Stimulated activated CD4-positive, alpha-beta T cell treated with anti-CD3 and anti-CD28 coated beads, Interleukin-12 subunit alpha, Interleukin-12 subunit beta, amount 100 ng/mL, for 48 hours (primary cell): ENCODE measurements at places on chromosomes 5 and 9.

DNA sequence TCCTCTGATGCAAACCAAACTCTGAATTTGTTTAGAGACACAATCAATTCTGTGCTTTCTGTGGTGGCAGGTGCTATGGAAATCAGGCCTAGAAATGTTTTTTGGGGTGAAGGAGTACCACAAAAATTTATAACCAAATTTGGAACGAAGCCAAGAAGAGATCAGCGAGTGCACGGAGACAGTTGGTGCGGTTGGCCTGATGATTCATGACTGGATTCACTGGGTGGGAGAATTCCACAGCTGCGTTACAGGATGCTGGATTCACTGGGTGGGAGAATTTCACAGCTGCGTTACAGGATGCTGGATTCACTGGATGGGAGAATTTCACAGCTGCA lies 135.6 kb upstream of the IRX4 start:
- no peak for DNase-seq

GRCh38 chr5:123382252-123382651 lies 41.0 kb downstream of the CEP120 start:
- DNase-seq = no peak

- no peak for DNase-seq
Measured at GRCh38 chr9:138063785-138064184, 186.2 kb downstream of the CACNA1B start.

DNA sequence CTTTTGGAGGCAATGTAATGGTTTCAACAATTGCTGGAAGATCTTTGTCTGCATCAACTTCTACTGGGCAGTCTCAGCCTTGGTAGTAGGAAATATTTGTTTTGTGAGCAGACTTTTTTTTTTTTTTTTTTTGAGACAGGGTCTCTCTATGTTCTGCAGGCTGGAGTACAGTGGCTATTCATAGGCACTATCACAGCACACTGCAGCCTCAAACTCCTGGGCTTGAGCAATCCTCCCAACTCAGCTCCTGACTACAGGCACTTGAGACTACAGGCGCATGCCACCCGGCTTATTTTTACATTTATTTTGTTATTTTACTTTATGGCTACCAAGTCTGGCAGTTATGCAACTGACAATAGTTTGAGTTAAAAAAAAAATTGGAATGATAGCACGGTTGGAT lies 187.3 kb downstream of the SNX18 start:
- no peak for DNase-seq

- no peak for DNase-seq
Measured at GRCh38 chr5:180636016-180636402, 13.4 kb downstream of the FLT4 start.

- DNase-seq = no peak
Measured at GRCh38 chr9:113583511-113584427, 120.2 kb downstream of the RGS3 start.

DNA sequence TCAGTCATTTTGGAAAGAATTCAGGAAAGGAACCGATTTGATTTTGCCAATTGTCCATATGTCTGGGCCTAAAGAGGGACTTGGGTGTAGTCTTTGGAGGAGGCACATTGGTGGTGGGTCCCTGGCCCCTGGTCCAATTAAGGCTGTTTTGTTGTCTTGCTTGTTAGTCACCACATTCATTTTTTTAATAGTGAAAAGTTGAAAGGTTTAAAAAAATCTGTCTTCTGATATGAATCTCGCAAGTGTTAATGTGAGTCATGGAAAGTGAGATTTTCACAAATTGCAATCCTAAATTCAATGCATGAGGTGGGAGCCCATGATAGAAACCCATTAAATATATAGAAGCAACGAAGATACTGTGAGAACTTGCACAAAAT lies 165.9 kb upstream of the OTULINL start:
- DNase-seq = no peak
